ENCODE measurements at places on chromosomes 2 and 18.
A peak's percentile ranks its signal among the peaks of the same experiment; 100 is the strongest.

DNA sequence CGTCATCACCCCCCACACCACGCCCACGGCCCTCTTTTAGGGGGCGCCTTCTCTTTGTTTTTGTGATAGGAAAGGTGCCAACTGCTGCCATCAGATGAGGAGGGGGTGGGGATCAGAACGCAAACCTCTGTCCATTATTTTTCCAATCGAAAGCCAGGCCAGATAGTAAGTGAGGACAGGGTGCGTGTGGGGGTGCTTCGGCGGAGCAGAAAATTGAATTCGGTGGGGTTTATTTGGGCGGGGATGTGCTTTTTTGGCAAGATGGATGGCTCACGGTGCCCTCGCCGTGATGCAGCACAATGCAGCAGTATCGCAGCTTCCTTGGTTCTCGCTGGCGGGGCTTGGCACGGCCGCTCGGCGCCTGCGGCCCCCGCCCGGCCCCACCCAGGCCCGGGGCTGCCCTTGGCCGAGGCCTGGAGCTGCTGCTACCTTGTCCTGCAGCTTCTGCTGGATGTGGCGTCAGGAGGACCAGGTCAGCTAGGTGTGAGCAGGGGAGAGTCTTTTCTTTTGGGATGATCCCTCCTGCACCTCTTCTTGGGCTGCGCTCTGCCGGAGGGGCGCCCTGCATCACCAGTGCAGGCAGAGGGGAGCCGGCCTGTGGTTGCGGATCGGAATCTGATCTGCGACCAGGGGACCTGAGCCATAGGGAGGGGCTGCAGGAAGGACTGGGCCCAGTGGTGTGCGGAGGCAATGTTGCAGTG, 1.3 kb downstream of the SPTBN1 start:
- DNase-seq = peak; percentile 14

DNA sequence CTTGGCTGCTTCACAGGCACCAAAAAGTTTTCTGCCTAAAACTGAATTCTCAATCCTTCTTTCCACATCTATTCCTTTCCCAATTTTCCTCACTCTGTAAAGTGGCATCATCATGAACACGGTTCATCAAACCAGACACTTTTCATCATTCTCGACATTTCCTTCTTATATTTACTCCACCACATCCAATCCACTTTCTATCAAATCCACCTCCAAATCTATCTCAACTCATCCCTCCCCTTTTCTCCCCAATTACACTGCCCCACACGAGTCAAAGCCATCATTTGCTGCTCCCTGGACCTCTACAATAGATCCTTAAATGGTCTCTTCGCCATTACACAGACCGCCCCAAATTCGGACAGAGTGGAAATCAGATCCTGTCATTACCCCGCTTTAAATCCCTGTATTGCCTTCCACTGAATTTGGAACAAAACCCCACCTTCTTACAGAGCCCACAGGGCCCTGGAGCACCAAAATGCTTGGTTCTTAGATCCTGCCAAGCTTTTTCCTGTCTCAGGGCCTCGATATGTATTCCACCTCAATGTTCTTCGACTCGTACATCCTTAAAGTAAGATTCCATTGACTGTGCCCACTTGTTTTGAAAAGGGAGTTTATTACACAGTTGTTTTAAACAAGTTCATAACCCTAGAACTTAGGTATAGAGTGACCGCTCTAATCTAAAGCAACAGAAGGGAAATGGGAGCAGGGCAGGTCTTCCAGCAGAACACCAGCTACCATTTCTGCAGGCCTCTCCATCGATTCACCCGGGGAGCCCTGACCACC, 856 bp downstream of the ACAA2 start:
- no peak for DNase-seq

- DNase-seq = no peak
These were observed 65.8 kb downstream of the RTP5 start for GRCh38 chr2:241935314-241935713.

DNA sequence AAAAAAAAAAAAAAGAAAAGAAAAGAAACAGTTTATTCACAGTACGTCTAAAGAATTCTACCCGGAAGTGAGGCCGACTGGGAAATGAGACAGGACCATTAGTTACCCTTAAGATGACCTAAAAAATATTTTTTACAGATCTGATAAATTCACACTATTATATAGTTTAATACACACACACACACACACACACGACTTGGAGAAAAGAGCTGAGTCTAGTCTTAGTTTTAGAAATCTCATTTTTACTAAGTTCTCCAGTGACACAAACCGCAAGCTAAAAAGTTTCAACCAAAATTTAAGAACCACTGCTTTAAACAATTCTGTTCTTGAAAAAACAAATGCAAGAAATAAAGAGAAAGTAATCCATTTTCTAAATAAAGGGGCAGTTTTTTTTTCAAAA, 27.1 kb downstream of the ST3GAL5 start:
- no peak for DNase-seq

GRCh38 chr2:178197791-178198190, 3.5 kb downstream of the OSBPL6 start:
- no peak for DNase-seq

GRCh38 chr2:46174345-46175170, 122.6 kb upstream of the EPAS1 start:
- no peak for DNase-seq

Data from activated CD4-positive, alpha-beta T cell treated with anti-CD3 and anti-CD28 coated beads, Interleukin-2, amount 50 U/mL, for 48 hours (primary cell).